ENCODE measurements at places on chromosomes 12 and 14. TPM values are rescaled to one million over a fixed set of nuclear protein-coding genes. Genes with fewer than 3 reads are reported as not detected.

DNA sequence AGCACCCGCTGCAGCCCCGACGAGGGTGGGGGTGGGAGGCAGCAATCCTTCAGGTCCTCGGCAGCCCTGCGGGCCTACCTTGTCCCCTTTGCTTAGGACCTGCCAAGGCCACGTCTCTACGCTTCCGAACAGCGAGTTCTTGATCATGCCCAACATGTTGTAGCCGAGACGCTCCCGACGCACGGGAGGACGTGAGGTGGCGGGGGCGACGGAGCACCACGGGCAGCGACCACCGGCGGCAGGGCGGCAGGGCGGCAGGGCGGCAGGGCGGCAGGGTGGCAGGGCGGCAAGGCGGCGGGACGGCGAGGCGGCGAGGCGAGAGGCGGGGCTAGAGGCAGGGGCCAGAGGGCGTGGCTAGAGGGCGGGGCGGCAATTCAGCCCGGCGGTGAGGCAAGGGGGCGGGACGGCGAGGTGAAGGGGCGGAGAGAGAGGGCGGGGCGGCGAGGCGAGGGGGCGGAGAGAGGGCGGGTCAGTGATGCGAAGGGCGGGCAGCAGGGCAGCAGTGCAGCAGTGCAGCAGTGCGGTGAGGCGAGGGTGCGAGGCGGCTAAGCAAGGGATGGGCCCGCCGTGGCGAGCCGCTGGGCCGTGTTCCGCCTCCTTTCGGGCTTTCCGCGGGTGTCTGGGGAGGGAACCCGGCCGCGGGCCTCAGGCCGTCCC is at the start of gene HEBP1:
Gene HEBP1 (minus strand): TSS at position 307 of the 657 bp plus-strand sequence. CDS start 151 bp downstream, at position 156.
- H3K4me1 ChIP-seq = peaks cover 25% of the 10 kb centered on the region
- peak within 1 kb of the TSS; percentile 87 for H3K4me3 ChIP-seq
- H3K36me3 ChIP-seq = no peaks in the 10 kb centered on the region

- no peaks in the 10 kb centered on the region for H3K27me3 ChIP-seq
- H3K27ac ChIP-seq = no peak overlapping the region
- H3K4me3 ChIP-seq = no peak overlapping the region
- H3K4me1 ChIP-seq = peaks cover 17% of the 10 kb centered on the region
These were observed 966 bp upstream of the PCBP2 start for GRCh38 chr12:53450936-53451335.

DNA sequence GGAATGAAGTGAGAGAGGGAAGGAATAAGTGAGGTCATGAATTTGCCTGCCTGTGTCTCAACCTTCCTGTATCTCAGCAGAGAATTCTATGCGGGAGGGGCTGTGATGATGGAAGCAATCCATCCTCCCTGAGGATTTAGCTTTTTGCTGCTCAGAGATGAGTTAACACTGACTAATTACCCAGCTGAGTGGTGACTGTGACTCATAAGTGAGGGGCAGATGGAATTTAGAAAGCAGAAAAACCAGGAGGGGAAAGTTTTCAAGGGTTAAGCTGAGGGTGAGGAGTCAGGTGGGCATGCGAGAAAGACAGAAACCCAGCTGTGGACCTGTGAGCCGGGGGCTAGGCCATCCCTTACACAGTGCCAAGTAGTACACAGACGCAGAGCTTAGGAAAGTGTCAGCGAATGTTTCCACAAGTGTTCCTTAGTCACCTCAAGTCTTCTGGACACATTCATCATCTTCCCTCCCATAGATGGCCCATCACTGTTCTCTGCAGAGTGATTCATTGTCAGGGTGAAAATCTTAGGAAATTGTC is 277.9 kb downstream of the IPO8 start:
- H3K4me1 ChIP-seq = peaks cover 2% of the 10 kb centered on the region
- no peak overlapping the region for H3K4me3 ChIP-seq
- DNase-seq = no peak
- no peaks in the 10 kb centered on the region for H3K27me3 ChIP-seq

The KCNMB4 gene
- polyA plus RNA-seq = 4.2 TPM

The EPYC gene
- polyA plus RNA-seq = 0.05 TPM

DNA sequence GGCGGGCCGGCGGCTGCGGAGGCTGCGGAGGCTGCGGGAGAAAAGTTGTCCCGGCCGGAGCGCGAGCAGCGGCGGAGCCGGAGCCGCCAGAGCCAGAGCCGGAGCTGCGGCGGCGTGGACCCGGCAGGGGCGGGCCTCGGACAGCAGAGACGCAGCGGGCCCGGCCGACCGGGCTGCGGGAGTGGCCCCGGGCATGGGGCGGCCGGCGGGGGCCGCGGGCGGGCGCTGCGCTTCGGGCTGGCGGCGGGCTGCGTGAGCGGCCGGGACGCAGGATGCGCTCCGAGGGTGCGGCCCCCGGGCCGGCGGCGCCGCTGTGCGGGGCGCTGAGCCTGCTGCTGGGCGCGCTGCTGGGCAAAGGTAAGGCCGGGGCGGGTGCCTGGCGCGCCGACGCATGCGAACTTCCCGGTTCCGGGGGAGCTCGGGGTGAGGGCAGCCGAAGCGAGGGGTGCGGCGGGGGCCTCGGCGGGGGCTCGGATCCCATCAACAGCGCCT is at the start of gene TMEM132C:
Gene TMEM132C (plus strand): TSS at position 40 of the 492 bp plus-strand sequence. CDS start 233 bp downstream, at position 273.
- H3K4me3 ChIP-seq = no peak within 1 kb of the TSS
- peaks cover 15% of the 10 kb centered on the region for H3K27me3 ChIP-seq
- DNase-seq = no peak
- no peaks in the 10 kb centered on the region for H3K36me3 ChIP-seq
- H3K27ac ChIP-seq = no peak within 1 kb of the TSS

The EFS gene
- 7.3 TPM for polyA plus RNA-seq

The KRT86 gene
- 0.11 TPM for polyA plus RNA-seq

DNA sequence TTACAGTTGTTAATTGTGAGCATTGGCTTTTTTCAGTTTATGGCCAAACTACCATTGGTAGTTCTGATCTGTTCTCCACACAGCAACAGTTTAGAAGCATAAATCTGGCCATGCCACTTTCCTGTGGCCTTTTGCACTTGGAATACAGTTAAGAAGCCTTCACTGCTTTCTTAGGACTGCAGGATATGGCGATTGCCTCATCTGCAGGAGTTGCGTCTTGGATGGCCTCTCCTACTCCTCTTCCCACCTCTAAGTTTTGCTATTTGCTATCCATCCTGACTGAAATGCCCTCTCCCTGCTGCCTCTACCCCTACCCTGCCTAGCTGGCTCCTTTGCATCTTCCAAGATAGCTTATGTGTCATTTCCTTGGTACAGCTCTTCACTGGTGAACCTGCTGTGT is 12.8 kb upstream of the BMAL2 start:
- DNase-seq = no peak
- H3K27me3 ChIP-seq = no peaks in the 10 kb centered on the region
- no peak overlapping the region for H3K27ac ChIP-seq

DNA sequence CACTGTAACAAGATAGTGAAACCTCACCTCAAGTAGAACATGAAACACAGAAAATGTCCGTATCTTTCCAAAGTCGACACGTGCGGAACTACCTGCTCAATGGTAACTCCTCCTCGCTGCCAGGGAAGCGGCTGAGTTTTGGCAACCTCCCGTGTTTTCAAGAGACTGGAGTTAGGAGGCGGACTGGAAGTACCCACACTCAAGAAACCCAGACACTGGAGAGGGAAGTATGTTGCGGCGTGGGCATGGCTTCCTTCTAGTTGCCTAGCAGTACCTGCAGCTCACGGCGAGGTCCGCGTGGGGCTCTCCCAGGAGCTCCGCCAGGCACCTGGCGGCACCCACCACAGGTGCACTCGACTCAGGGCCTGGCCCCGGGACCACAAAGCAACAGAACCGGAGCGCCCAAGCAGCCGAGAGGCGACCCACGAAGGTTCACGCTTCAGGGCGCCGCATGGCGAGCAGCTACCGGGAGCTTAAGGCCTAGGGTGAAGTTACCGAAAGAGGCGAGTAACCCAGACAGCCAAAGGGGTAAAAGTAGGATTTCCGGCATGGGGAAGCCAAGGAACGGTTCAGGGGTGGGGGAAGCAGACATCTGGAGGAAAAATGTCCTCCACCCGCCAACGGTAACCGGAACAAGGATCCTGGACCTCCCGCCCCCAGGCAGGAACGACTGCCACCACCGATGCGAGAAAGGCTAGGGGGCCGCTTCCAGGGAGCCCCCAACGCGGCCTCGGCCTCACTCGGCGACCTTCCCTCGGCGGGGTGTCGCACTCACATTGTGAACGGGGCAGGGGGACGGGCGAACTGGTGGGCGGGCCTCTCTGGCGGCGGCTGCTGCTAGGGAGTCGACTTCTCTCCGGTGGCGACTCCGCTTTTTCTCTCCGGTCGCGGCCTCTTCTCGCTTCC is 608 bp downstream of the PTGES3 start:
- no peaks in the 10 kb centered on the region for H3K27me3 ChIP-seq
- DNase-seq = peak; percentile 56
- H3K4me3 ChIP-seq = peak overlapping the region; percentile 64
- peak overlapping the region; percentile 99 for H3K27ac ChIP-seq
- H3K36me3 ChIP-seq = peaks cover 3% of the 10 kb centered on the region

DNA sequence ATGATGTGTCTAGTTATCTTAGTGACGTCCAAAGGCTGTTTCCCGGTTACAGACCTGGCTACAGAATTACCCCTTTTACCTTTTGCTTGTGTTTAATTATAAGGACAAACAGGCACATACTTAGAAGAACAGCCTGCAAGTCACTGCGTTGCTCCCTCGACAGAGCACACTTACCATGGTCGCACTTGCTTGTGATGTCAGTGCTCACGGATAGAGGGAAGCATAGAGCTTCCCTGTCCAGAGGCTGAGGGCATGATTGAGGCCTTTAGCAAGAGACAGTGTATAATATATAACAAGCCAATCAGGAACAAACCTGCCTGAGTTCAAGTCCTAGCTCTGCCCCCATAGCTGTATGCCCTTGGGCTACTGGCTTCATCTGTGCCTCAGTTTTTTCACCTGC is 73.2 kb upstream of the SCN8A start:
- H3K4me3 ChIP-seq = no peak overlapping the region
- DNase-seq = no peak
- H3K27me3 ChIP-seq = no peaks in the 10 kb centered on the region
- no peaks in the 10 kb centered on the region for H3K36me3 ChIP-seq

GRCh38 chr12:122830517-122831214 is 4.6 kb upstream of the HIP1R start:
- peaks cover 2% of the 10 kb centered on the region for H3K27me3 ChIP-seq
- H3K4me1 ChIP-seq = peaks cover 12% of the 10 kb centered on the region
- H3K36me3 ChIP-seq = no peaks in the 10 kb centered on the region
- no peak overlapping the region for H3K4me3 ChIP-seq

DNA sequence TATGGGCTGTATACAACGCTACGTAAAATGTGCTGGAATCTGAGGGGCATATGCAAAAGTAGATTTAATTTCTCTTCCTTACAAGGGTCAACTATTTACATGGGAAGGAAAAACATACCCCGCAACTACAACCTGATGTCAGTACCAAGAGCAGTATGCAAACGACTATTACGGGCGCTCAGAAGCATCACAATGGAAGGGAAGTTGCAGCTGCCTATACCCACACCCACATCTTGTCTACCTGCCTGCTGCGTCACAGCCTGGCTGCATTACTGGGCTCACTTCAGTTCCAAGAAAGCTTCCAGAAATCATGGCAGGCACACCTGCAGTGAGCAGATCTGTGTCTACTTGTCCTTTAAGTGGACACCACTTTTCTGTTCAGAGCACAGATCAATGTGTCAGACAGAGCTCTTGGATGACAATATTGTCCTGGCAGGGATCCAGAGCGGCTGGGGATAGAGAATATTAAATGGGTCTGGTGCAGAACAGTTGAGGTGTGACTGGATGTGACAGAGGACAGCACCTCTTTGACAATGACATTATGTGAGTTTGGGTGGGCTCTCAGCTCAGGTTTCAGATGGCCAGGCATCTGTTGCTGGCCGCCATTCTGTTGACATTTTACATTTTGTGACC is 41.5 kb upstream of the GNG2 start:
- H3K27ac ChIP-seq = no peak overlapping the region
- no peak overlapping the region for H3K4me3 ChIP-seq
- no peaks in the 10 kb centered on the region for H3K36me3 ChIP-seq
- no peak for DNase-seq

The NRXN3 gene
- polyA plus RNA-seq = 1.4 TPM

DNA sequence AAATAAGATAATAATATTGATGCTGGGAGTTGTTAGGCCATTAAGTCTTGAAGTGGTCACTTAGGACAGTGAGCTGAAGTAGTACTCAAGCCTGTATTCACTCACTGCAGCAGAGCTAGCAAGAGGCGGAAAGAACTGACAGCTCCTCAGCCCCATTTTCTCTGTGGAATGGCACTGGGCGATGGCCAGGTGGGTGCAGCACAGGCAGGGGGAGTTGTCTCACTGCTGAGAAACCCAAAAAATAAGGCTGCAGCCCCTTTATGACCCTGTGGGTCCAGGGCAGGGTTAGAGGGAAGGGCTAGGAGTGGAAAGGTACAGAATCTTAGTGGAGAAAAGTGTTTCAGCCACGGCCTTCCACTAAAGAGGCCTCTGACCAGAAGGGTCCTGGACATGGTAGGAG is 35.5 kb downstream of the PDZRN4 start:
- DNase-seq = no peak
- no peaks in the 10 kb centered on the region for H3K36me3 ChIP-seq
- H3K4me1 ChIP-seq = no peaks in the 10 kb centered on the region
- H3K4me3 ChIP-seq = no peak overlapping the region
- no peaks in the 10 kb centered on the region for H3K27me3 ChIP-seq

- no peak for DNase-seq
- peaks cover 22% of the 10 kb centered on the region for H3K4me1 ChIP-seq
- H3K4me3 ChIP-seq = no peak overlapping the region
- no peaks in the 10 kb centered on the region for H3K27me3 ChIP-seq
These were observed 94.3 kb downstream of the PELI2 start for GRCh38 chr14:56212521-56212920.

The SLCO1B1 gene
- not detected for polyA plus RNA-seq

The RPGRIP1 gene
- polyA plus RNA-seq = 0.58 TPM

The STAC3 gene
- polyA plus RNA-seq = 6.9 TPM

DNA sequence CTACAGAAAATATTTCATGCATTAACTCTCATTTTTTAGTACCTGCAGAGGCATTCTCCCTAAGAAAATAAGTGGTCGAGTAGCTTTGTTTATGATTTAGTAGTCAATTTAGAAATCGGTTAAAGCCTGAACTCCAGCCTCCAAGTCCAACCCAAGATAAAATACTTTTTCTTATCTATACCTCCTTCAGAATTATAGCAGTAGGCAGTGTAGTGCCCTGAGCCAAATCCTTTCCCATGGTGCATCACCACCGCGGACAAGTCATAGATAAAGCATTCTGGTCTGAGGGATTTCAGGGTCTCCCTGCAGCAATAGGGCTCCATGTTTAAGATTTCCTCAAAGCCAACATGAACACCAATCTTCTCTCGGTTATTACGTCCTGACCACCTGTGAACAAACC is 30.5 kb downstream of the USP44 start:
- H3K4me3 ChIP-seq = no peak overlapping the region
- no peak for DNase-seq
- no peak overlapping the region for H3K27ac ChIP-seq
- H3K36me3 ChIP-seq = peaks cover 1% of the 10 kb centered on the region

DNA sequence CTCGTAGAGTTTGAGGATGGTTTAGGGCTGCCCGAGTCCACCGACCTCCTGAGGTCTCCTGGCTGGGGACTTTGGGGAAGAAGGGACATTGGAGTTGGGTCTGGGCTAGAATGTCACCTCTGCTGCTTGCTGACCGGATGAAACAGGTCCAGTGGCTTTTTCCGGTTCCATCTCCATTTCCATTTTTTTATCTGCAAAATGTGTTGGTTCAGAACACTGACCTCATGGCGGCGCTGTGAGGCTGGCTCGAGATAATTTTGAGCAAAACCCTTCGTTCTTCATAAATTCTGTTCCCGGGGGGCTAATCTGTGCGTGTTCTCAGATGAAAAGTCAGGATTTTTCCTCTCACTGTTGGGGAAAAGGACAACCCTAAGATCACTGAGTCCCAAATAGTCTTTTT is 11.7 kb upstream of the MYL2 start:
- peak overlapping the region; percentile 47 for H3K27ac ChIP-seq
- no peaks in the 10 kb centered on the region for H3K36me3 ChIP-seq
- H3K27me3 ChIP-seq = peaks cover 4% of the 10 kb centered on the region
- no peak for DNase-seq
